T-helper 17 cell (primary cell): ENCODE measurements at places on chromosomes 3 and 15.

DNA sequence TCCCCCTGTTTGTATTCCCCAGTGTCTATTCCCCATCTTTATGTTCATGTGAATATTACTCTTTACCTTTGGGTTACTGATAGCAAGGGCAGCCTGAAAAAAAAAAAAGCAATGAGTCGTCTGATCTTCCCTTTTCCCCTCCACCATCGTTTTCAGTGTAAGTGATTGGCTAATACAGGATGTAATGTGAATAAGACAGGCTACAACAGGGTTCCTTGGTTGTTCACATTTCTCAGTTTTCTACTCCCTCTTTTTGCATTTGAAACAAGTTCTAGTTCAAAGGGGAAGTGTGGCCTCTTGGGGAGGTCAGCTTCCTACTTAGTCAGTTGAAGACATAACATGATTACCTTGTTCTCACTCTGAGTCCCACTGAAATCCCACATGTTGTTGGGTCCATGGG is 278.0 kb upstream of the TRIM42 start:
- DNase-seq: no peak
- H3K4me3 ChIP-seq: no peak overlapping the region
- H3K4me1 ChIP-seq: no peaks in the 10 kb centered on the region
- H3K36me3 ChIP-seq: no peaks in the 10 kb centered on the region
- H3K27me3 ChIP-seq: peaks cover 4% of the 10 kb centered on the region

GRCh38 chr15:72117486-72118016 is 399 bp downstream of the MYO9A start:
- peaks cover 7% of the 10 kb centered on the region for H3K36me3 ChIP-seq
- no peaks in the 10 kb centered on the region for H3K27me3 ChIP-seq
- peak; percentile 41 for DNase-seq
- peaks cover 36% of the 10 kb centered on the region for H3K4me1 ChIP-seq

DNA sequence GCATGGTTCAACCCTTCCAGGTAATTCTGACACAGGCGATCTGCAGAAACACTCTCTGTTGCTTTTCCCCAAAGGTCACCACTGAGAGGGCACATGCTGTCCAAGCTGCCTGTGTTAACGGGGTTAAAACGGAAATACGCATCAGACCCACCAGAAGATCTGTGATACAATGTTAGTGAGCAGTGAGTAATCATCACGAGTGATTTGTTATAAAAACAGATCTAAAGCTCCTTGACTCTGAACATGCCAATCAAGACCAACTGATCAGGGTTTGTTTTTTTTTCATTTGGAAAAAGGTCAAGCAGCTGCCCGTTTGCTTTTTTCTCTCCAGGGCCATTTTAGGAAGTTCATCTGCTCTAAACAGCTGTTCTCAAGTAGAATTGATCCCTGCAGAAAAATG is 43.2 kb downstream of the FGF12 start:
- H3K4me3 ChIP-seq: no peak overlapping the region
- no peaks in the 10 kb centered on the region for H3K27me3 ChIP-seq
- DNase-seq: no peak
- no peak overlapping the region for H3K27ac ChIP-seq
- no peaks in the 10 kb centered on the region for H3K36me3 ChIP-seq
- H3K4me1 ChIP-seq: no peaks in the 10 kb centered on the region

DNA sequence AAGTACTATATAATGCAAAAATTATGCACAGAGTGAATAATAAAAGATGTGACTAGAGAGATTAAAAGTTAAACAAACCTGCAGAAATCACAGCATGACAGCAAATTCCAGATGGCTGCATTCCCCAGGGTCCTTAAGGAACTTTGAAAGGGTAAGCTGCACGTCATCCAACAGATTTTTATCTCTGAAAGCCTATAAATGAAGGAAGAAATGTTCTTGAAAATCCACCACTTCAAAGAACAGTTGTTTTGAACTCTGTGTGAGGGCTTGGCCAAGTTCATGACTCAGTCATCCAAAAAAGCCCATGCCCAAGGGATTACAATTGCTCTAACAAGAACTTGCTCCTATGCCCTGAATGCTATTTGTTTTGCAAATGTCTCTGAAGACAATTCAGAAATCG is 603.6 kb downstream of the PLOD2 start:
- DNase-seq: no peak
- no peak overlapping the region for H3K27ac ChIP-seq
- no peaks in the 10 kb centered on the region for H3K36me3 ChIP-seq
- H3K27me3 ChIP-seq: no peaks in the 10 kb centered on the region
- no peak overlapping the region for H3K4me3 ChIP-seq

- H3K4me1 ChIP-seq: no peaks in the 10 kb centered on the region
- peaks cover 14% of the 10 kb centered on the region for H3K27me3 ChIP-seq
- H3K36me3 ChIP-seq: no peaks in the 10 kb centered on the region
- H3K4me3 ChIP-seq: no peak overlapping the region
Measured at GRCh38 chr15:29698030-29698701, 124.1 kb downstream of the TJP1 start.
